ENCODE measurements at places on chromosomes 7 and 10. TPM values are rescaled to one million over a fixed set of nuclear protein-coding genes. Genes with fewer than 3 reads are reported as not detected.

The CHST12 gene
- total RNA-seq: 7.9 TPM

The NOS3 gene
- 29.3 TPM for total RNA-seq

The NCOA4 gene
- 203 TPM for total RNA-seq

The PIK3CG gene
- total RNA-seq: 2.0 TPM

The HOXA11 gene
- 0.09 TPM for total RNA-seq

The NANOS1 gene
- total RNA-seq: 0.43 TPM

The KLF14 gene
- not detected for total RNA-seq

The TBXAS1 gene
- total RNA-seq: 0.87 TPM

The MCU gene
- total RNA-seq: 32.6 TPM

The PPP1R3C gene
- total RNA-seq: 0.09 TPM

The RBM20 gene
- total RNA-seq: 1.6 TPM

The TAS2R16 gene
- total RNA-seq: not detected

The TIAL1 gene
- 23.6 TPM for total RNA-seq

The MPP7 gene
- total RNA-seq: 2.8 TPM

The PIP gene
- not detected for total RNA-seq

The IFIT1 gene
- 0.77 TPM for total RNA-seq

The NYAP1 gene
- total RNA-seq: 1.6 TPM

The FAM25A gene
- total RNA-seq: not detected

The NFKB2 gene
- total RNA-seq: 14.3 TPM

The PDGFA gene
- 97.9 TPM for total RNA-seq

Measured in dermis lymphatic vessel endothelial cell (primary cell).